ENCODE measurements at places on chromosomes 16 and 17.

GRCh38 chr16:30649725-30650368, 913 bp upstream of the PRR14 start:
- DNase-seq = no peak

- no peak for DNase-seq
Observed at GRCh38 chr17:28810437-28810836, 32.2 kb downstream of the FAM222B start.

- DNase-seq = no peak
Observed at GRCh38 chr16:73976644-73977043, 320.0 kb upstream of the PSMD7 start.

DNA sequence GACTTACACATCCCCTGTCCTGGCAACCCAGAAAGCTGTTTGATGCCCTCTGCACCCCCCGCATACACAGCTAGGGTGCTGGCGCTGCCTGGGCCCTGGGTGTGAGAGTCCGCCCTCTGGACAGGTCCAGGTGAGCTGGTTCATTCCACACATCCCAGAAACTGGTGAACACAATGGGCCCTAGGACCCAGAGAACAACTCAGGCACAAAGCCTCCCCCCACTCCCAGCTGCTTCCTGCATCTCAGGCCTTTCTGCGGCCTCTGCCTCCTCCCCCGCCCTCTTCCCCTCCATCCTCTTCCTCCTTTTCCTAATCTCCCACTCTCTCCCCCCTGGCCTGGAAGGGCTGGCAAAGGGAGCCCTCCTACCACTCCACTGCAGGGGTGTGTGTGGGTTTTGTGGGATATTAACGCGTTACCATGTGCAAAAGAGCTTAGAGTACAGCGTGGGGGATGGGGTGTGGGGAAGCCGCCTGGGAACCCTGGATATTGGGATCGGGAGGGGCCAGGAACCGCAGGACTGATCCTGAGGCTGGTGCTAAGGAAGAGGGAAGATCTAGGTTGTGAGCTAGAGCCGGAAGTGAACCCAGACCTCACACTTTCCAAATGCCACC, 1.6 kb upstream of the PPP1R9B start:
- DNase-seq = peak; percentile 75

DNA sequence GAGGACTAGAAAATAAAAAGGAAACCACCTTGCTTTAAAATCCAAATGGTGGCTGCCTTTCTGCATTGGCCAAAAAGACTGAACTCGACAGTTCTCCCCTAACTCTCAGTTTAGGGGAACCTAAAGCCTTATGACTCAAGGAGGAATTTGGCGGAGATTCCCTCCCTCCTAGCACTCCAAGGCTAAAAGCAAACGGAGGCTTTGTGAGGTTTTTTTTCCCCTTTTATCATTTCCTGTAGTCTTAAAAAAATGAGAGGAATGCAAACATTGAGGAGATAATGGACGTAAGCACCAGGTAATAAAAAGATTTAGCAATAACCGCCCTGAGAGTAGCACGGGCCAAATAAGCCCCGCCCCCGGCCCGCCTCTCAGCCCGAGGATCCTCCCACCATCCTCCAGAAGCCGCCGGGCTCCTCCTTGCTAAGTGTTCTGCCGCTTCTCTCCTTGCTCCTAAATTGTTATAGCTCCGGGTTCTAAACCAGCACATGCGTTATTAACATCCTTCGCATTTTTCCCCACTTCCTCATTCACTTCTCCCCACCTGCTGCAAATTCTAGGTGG, 5.8 kb upstream of the KIFC3 start:
- DNase-seq = no peak

GRCh38 chr16:72066747-72067146, 3.7 kb downstream of the HPR start:
- DNase-seq = no peak

GRCh38 chr17:82414548-82415281, 3.4 kb upstream of the HEXD start:
- DNase-seq = peak; percentile 71

DNA sequence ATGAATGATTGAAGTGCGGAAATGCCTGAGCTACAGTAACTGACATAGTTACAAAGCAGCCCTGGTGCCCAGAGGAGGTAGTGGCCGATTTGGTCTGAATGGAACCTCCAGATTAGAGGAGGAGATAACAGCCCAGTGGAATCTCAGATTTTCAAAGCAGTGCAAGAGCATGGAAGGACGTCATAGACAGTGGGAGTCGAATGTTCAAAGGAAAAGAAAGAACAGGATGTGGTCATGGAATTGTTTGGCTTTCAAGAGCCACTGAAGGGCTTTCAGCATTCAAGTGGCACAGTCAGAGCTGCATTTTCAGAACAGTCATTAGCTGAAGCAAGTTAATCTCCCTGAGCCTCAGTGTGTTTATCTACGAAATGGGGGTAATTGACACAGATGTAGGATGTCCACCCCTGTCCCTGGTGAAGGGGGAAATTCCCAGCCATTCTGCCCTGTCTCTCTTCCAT, 104.6 kb upstream of the CACNG3 start:
- no peak for DNase-seq

GRCh38 chr16:23642246-23642774, 1.0 kb downstream of the DCTN5 start:
- DNase-seq = no peak

GRCh38 chr16:19436540-19436939, 18.9 kb downstream of the TMC5 start:
- no peak for DNase-seq

DNA sequence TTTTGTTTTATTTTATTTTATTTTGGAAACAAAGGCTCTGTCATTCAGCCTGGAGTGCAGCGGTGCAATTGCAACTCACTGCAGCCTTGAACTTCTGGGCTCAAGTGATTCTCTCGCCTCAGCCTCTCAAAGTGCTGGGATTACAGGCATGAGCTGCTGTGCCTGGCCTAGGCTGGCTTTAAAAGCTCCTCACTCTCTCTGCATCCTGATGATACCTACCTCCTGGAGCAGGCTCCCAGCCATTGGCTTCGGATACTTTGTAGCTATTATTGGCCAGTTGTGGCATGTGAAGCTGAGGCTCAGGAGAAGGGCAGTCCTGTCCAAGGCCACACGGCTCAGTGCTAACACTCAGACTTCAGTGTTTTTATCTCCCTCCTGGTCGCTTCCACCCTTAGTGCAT, 158.0 kb downstream of the SEC14L1 start:
- no peak for DNase-seq

DNA sequence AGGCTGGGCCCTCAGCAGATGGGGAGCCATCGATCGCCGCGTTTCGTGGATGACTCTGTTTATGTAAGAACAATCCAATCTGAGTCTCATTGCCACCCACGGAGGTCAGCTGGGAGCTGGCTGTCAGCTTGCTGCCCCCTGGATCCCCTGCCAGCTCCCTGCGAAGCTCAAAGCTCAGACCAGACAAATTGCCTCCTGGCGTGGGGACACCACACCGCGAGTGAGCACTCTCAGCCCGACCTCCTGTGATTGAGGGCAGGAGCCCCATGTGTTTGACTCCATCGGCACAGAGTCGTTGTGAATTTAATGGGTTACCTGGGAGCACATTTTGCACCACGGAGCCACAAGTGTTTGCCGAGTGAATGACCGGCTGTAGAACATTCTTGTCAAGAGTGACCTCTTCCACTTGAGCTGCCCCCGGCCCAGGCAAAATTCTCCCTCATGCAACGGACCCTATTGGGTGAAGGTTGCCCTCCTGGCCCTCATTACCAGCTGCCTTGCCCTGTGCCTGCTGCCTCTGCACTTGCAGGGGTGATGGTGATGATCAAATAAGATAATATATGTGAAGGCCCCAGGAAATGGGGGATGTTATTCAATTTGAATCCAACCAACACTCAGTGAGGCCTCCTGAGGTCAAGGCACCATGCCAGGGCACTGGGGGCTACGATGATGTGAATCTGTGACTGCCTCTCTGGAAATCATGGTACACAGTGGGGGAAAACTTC, 7.6 kb upstream of the GFAP start:
- no peak for DNase-seq

DNA sequence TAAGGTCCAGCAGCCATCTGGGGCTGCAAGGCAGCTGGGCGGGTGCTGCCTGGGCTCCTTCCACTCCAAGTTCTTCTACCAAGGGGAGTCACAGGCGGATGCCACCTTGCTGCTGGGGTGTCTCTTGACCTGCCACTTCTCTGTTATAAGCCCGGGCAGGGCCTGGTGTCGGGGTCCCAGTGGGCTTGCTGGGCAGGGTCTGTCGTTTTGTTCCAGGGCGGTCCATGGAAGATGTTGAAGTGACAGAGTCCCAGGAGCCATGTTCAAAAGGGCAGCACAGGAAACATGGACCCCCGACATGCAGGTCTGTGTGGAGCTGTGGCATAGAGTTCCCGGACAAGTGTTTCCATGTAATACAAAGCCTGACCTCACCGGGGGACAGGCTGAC, 91.1 kb downstream of the TNFRSF13B start:
- DNase-seq = no peak

Data from C1 segment of cervical spinal cord (tissue), 14 donors.